ENCODE measurements at places on chromosomes 4 and X.

- DNase-seq = no peak
These were observed 49.5 kb downstream of the PHEX start for GRCh38 chrX:22081475-22082092.

GRCh38 chr4:150952167-150952845 lies 62.8 kb downstream of the LRBA start:
- no peak for DNase-seq

- DNase-seq = no peak
These were observed 60.4 kb upstream of the GRPEL1 start for GRCh38 chr4:7128234-7128633.

- DNase-seq = no peak
These were observed 131.6 kb downstream of the ARHGAP24 start for GRCh38 chr4:85606505-85606904.

DNA sequence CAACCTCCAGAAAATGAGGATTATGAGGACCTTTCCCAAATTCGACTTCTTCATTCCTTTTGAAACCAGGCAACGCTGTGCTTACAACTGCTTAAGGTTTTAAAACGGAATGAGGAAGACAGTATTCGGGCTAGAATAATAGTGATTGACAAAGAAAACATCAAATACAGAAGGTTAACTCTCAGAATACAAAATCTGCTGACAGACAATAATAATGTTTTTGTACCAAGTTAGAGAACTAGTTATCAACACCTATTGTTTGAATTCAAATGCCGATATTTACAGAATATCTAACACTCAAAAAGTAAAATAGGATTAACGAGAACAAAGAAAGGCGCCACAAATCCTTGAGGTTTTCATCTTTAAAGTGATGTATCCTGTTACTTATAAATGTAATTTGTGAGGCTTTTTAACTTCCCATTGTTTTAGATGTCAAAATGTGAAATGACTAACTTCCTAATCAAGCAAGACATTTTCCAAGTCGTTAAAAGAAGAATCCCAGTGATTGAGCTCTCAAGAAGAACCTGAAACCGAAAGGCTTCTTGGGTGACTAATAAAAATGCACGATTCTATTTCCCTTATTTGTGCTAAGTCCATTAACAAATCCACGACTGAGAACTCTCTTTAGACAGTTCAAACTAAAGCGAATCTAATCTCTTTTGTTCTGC lies 118.3 kb downstream of the SORBS2 start:
- DNase-seq = no peak

DNA sequence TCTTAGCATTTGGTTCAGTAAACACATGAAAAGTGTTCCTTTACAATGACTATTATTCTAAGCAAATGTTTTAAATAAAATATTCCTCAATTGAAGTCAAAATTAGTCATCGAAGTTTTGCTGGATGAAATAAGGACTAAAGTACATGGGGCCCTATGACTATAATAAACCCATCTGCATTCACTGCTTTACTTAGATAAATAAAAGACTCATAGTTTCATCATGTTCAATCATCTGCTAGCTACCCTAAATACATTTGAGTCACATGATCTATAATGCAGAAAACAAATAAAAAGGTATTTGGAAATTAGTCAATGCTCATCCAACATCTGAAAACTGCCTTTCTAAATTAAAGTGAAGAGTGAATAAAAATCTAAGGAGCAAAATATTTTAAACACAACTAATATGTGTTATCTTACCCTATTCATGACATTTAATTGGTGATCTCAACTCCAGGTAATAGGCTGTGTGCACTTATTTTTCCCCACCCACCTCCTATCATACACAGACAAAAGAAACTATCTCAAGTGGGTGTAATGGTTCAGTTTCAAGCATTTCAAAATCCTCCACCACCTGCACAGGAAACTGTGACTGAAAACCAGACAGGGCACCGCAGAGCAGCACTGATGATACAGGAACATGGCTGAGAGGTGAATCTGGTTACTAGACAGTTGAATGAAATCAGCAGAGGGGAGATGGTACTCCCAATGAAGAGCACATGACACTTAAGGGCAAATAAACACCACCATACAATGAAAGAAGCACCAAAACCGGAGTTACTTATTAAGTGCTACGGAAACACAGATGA lies 78.6 kb downstream of the CAMK2D start:
- peak; percentile 49 for DNase-seq

DNA sequence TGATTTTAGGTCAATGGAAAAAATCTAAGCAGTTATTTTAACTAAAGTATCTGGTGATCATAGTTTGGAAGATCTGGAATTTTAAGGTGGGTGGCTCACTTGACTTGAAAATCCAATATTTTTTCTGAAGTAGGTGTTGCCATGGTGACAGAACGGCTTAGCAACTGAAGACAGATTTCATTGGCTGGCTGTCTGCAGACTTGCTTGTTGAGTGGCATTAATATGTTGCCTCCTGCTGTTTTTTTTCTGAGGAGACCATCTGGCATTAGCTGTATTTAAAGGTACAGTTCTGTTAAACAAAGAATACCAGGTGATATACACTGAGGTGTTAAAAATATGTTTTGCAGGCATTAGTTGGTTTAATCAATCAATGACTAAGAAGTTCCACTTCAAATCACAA lies 19.8 kb downstream of the CPE start:
- no peak for DNase-seq

DNA sequence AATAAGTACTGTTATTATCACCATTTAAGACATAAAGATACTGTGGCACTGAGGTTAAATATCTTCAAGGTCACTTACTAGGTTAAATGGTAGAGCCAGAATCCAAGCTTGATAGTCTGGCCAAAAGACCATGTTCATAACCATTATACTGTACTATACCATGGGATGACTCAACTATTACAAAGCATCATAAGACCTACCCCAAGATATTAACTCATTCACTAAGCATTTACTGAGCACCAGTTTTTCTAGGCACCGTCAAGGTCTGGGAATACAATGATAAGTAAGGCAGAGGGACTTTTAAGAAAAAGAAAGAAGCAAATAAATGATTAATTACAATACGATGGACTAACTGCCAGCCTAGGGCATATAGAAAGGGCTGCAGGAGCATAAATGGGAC lies 95.5 kb upstream of the KCTD8 start:
- DNase-seq = no peak

DNA sequence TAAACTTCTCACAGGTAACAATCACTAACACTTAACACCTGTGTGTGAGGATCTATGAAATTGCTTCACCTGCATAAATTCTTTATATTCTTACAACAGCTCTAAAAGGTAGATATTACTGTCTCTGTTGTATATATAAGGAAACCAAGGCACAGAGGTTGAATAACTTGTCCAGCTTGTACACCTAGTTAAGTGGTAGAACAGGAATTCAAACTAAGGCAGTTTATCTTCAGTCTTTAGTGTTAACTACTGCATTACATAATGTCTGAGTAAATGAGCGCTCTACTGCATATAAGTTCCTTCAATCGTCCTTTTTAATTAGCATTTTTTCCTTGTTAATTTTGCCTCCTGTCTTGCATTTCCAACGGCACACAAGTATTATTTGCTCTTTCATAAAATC lies 15.0 kb downstream of the USP9X start:
- DNase-seq = no peak

GRCh38 chr4:54662123-54662522 lies 4.4 kb downstream of the KIT start:
- no peak for DNase-seq

GRCh38 chr4:70901607-70901983 lies 574 bp upstream of the MOB1B start:
- DNase-seq = no peak

- DNase-seq = no peak
These were observed 46.7 kb downstream of the HMGB2 start for GRCh38 chr4:173287486-173287885.

- no peak for DNase-seq
These were observed 17.8 kb upstream of the CHIC2 start for GRCh38 chr4:54082168-54082567.

DNA sequence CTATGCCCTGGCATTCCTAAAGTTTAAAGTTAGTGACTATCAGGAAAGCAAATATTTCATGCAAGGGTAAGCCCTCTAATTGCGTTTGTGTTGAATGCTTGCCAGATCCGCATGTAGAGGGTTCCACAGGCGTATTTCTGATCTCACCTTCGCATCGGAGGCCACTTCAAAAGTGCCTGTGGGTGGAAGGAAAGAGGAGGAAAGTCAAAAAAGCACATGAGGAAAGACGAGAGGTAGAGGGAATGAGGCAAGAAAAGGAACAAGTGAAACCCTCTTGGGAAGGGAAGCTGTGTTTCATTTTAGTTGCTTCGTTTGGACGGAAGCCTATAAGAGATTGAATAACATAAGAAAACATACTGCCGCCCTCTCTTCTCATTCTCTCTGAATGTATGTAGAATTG lies 628.8 kb downstream of the SPRY1 start:
- DNase-seq = no peak

DNA sequence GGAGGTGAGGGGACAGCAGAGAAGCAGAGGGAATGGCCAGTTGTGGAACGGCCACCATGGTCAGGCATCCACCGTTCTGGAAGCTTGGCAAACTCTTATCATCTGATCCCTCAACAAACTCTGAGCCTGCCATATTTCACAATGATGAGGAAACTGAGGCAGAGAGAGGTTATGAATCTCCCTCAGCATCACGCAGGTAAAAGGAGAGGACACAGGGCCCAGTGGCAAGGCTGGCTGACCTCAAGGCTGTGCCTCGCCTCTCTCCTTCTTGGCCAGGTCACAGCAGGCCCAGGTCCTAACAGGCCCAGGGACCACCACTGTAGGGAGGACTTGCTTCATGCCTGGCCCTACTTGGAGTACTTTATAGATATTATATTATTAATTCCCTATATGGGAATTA lies 242.8 kb downstream of the EVC2 start:
- DNase-seq = no peak

DNA sequence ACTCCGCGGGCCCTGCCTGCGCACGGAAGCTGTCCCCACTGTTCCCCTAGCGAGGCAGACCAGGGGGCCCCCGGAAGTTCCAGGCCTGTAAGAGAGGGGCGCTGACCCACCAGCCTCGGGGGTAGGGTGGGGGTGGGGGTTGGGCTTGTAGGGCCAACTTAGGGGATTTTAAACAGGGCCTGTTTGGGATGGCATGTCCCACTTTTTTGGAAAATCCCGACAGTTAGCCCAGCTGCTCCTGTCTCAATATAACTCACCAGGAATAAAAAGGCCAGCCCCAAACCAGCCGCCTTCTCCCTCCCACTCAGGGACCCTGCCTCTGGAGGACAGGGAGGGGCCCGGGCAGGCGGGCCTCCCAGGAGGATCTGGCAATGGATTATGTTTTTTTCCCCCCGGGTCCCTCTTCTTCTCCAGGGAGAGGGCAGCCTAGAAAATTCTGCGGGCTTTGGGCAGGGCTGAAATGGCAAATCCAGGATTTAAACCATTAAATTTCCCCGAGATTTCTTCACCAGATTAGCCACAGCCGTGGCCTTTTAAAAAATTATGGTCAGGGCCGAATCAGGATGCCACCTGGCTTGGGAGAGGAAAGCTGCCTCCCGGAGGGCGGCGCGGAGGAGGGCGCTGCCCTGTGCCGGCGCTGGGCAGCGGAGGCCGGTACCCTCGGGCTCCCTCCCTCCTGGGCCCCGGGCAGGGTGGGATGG lies 957 bp downstream of the PPP2R2C start:
- DNase-seq = no peak

- no peak for DNase-seq
These were observed 102.5 kb upstream of the MYOZ2 start for GRCh38 chr4:119032921-119033685.

- DNase-seq = no peak
These were observed 67.6 kb upstream of the SLC7A3 start for GRCh38 chrX:70998411-70999027.

GRCh38 chr4:55834086-55834795 lies 14.7 kb downstream of the EXOC1L start:
- DNase-seq = no peak

- no peak for DNase-seq
These were observed 377.0 kb downstream of the PDGFC start for GRCh38 chr4:156594624-156595023.

- no peak for DNase-seq
These were observed 17.8 kb upstream of the ANOS1 start for GRCh38 chrX:8749697-8750096.

GRCh38 chr4:166284221-166284620 lies 411.2 kb downstream of the TLL1 start:
- DNase-seq = no peak

- DNase-seq = no peak
These were observed 20.0 kb upstream of the TMPRSS11A start for GRCh38 chr4:67983333-67983732.

GRCh38 chrX:66039944-66040343 lies at the start of gene VSIG4:
Gene VSIG4, minus strand, starts transcription at chrX:66040080. Its CDS starts 82 bp downstream, at chrX:66039998.
- no peak for DNase-seq

DNA sequence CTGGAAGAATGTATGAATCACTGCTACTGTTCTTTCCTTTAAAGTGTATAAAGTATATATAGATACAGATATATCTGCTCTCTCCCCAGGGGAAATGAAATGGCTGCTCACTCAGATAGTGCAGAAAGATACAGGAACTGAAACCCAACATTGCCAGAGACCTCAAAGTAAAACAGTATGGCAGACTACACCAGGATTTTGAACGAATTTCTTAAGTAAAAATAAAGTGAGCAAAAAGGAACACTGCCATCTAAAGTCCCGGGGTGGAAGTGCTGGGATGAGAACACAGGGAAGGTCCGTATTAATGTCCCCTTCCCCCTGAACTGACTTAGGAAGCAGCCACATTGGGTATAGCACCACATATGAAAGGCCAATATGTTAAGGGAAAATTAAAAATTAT lies 93.4 kb downstream of the TMA16 start:
- no peak for DNase-seq

DNA sequence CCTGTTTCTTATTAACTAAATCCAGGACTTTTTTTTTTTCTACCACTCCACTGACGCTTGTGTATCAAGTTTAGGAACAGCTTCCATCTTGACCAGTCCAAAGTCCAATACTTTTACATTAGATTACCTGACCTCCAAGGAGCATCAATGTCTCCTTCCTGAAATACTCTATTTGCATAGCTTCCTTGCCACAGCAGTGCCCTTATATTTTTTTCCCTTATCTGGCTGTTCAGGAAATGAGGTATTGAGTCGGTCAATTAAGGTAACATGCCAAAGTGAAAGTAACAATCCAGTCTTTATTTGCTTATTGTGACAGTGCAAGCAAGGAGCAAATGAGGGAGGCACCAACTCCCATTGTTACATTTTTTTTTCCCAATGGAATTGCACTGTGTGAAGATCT lies 730.8 kb upstream of the NDST4 start:
- no peak for DNase-seq

DNA sequence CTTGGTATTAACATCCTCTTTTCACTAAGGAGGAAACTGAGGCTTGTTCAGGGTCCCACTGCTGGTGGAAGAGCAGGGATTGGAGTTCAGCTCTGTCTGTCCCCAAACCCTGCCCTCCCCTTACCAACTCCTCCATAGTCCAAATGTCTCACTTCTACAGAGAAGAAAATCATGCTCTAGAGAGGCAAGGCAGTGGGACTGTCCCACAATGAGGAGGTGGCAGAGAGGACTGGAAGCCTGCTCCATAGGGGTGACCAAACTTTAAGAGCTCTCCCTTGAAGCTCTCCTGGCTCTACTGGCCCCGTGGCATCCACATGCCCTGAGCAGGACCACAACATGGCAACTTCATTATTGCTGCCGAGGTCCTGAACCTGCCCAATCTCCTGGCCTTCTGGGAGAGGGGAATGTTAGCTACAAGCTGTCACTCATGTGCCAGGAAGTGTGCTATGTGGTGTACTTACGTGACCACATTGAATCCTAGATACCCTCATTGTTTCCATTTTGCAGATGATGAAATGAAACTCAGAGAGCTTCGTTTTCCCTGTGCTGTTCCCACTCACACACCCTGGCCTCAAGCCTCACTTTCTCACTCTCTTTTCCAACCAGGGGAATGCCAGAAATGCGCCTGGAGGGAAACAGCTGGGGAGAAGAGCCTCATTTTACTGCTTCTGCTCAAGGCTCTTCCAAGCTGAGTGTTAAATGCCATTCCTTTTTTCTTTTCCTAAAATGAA lies 71.5 kb downstream of the ANAPC4 start:
- DNase-seq = no peak

Measured in activated effector memory CD4-positive, alpha-beta T cell treated with Interleukin-2 at 50 U/mL for 16 hours (primary cell).